ENCODE measurements at places on chromosomes 12 and 14.

DNA sequence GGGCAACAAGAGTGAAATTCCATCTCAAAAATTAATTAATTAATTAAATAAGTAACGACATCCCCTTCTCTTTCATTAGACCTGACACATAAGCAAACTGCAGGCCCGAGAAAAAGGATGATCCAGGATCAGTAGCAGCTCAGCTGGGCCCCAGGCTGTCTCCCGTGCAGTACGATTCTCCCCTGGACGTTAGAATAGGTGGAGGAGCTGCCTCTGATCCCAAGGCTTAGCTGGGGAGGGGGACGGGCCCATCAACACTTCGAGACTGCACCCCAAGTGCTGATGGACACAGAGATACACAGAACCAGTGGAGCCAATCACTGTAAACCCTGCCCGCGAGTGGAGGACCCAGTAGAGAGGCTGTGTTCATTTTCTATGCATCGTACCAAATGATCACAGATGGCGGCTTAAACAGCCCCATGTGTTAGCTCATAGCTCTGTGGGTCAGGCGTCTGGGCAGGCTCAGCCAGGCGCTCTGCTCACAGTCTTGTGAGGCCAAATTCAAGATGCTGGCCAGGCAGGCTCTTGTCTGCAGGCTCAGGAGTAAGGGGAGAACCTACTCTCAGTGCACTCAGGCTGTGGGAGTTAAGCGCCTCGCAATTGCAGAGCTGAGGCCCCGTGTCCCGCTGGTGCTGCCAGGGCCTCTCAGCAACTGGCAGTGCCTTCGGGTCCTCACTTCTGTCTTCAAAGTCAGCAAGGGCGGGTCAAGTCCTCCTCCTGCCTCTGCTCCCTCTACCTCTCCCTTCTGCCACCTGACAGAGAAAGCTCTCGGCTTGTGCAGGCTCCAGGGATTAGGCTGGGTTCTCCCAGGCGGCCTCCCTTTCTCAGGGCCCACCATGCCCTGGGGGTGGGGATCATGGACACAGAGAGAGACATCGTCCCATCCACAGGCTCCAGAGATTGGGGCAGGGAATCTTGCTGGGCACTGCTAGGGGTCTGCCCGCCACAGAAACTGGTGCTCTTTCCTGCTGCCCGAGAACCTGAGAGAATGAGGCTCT, 26.4 kb downstream of the RIMBP2 start:
- no peaks in the 10 kb centered on the region for H3K36me3 ChIP-seq
- H3K4me1 ChIP-seq = no peaks in the 10 kb centered on the region

GRCh38 chr14:51449681-51450080, 202.0 kb upstream of the FRMD6 start:
- H3K4me1 ChIP-seq = peaks cover 11% of the 10 kb centered on the region
- no peaks in the 10 kb centered on the region for H3K27me3 ChIP-seq
- DNase-seq = no peak
- no peak overlapping the region for H3K27ac ChIP-seq

GRCh38 chr14:99300190-99300589, 28.2 kb upstream of the BCL11B start:
- no peak overlapping the region for H3K27ac ChIP-seq
- no peaks in the 10 kb centered on the region for H3K36me3 ChIP-seq
- H3K27me3 ChIP-seq = no peaks in the 10 kb centered on the region
- no peak overlapping the region for H3K4me3 ChIP-seq
- DNase-seq = no peak
- no peaks in the 10 kb centered on the region for H3K4me1 ChIP-seq

DNA sequence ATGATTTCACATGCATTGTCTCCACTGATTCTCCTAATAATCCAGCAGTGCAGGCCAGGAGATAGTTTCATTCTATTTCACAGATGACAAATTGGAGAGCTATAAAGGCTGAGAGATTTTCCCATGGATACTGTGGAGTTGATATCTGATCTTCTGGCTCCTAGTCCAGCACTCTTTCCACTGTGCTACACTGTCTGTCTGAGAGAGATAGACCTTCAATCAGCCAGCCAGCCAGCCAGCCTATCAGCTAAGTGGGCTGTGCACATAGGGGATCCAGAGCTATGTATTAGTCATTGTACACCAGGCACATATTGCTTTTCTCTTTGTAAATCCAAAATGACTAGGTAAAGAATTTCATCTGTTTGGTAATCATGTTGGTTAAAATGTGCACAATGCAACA, 91.8 kb upstream of the ATP2B1 start:
- H3K4me3 ChIP-seq = no peak overlapping the region
- no peak overlapping the region for H3K27ac ChIP-seq
- H3K4me1 ChIP-seq = no peaks in the 10 kb centered on the region
- H3K27me3 ChIP-seq = no peaks in the 10 kb centered on the region
- H3K36me3 ChIP-seq = no peaks in the 10 kb centered on the region

DNA sequence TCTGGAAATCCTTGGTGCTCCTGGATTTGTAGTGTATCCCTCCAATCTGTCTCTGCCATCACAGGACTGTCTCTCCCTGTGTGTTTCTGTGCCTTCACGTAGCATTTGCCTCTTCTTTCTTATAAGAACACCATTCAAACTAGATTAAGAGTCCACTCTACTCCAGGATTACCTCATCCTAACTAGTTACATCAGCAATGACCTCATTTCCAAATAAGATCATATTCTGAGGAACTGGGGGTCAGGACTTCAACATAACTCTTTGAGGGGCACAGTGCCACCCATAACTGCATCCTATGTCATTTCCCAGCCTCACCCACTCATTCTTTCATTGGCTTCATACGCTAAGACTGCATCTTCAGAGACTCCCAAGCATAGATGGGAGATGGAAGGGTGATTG, 106.2 kb downstream of the NT5DC3 start:
- no peaks in the 10 kb centered on the region for H3K36me3 ChIP-seq
- H3K4me1 ChIP-seq = no peaks in the 10 kb centered on the region
- no peak for DNase-seq
- H3K27me3 ChIP-seq = no peaks in the 10 kb centered on the region
- no peak overlapping the region for H3K4me3 ChIP-seq

GRCh38 chr12:1936406-1937320, 18.2 kb upstream of the CACNA2D4 start:
- no peaks in the 10 kb centered on the region for H3K4me1 ChIP-seq
- H3K36me3 ChIP-seq = peaks cover 26% of the 10 kb centered on the region
- H3K4me3 ChIP-seq = no peak overlapping the region
- no peaks in the 10 kb centered on the region for H3K27me3 ChIP-seq
- no peak for DNase-seq

All from tibial nerve (tissue), 4 donors.